ENCODE measurements at places on chromosomes 12 and 14.

DNA sequence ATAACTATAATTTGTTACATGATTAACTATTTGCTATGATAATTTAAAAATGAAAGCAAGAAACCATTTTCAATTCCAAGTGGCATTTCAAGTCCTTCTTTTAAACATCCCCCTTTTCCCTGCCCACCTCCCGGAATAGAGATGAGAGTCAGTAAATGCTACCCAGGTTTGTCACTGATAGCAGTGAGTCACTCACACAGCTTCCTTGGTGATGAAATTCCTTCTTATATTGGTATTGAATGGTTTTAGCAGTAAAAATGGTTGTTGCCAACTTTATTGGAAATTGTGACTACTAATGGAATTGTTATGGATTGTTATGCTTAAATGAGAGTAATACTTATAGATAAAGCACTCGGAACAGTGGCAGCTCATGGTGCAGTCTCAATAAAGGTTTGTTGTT, 90.5 kb downstream of the PPM1A start:
- no peak for DNase-seq

DNA sequence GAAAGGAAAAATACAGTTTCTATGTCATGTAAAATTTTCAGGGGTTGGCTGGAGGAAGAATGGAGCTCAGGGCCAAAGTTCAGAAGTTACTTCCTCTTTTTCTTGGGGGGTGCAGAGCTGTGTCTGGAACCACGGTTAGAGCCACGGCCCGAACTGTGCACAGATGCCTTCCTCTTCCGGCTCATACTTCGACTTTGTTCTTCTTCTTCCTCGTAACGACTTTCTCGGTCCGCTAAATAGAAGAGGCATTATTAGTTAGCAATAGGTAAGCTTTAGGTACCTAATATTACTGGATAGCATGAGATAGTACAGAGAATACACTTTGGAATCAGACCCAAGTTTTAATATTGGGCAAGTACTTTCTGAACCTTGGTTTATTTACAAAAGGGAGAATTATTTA, 31.2 kb downstream of the SUPT16H start:
- no peak for DNase-seq

GRCh38 chr12:131983026-131983425, 33.3 kb downstream of the EP400 start:
- no peak for DNase-seq

DNA sequence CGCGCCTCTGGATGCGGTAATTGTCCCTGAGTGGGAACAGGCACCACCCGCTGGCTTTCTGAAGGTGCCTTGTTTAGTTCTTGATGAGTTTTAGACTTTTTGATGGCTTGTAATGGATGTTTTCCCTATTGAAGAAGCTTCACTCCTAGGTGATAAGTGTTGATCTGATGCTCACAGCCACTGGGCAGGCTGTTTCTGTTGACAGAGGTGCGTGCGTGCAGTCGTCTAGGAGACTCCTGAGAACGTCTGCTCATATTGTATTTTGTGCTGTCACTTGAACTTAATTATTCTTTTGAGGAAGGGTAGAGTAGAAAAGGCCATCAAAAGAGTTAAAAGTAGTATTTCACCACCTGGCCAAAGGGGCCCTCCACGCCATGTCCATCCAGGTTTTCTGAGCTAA, 70.5 kb downstream of the EP400 start:
- no peak for DNase-seq

DNA sequence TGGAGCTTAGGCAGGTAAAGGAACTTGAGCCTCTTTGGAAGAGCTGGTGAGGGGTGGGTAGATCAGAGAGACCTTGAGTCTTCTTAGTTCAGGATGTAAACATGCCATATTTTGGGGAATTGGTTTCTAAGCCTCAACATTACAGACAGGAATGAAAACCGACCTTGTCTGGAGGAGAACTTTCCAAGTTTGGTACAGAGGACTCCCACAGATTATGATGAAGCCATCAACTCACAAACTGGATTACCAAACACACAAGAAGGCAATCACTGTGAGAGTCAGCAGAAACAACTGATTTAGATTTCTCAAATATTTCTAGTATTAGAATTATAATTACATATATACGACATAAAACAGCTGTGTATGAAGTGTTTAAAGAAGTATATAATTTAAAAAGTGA, 22.3 kb upstream of the AMN1 start:
- no peak for DNase-seq

GRCh38 chr14:38404100-38404541, 148.2 kb upstream of the CLEC14A start:
- no peak for DNase-seq

DNA sequence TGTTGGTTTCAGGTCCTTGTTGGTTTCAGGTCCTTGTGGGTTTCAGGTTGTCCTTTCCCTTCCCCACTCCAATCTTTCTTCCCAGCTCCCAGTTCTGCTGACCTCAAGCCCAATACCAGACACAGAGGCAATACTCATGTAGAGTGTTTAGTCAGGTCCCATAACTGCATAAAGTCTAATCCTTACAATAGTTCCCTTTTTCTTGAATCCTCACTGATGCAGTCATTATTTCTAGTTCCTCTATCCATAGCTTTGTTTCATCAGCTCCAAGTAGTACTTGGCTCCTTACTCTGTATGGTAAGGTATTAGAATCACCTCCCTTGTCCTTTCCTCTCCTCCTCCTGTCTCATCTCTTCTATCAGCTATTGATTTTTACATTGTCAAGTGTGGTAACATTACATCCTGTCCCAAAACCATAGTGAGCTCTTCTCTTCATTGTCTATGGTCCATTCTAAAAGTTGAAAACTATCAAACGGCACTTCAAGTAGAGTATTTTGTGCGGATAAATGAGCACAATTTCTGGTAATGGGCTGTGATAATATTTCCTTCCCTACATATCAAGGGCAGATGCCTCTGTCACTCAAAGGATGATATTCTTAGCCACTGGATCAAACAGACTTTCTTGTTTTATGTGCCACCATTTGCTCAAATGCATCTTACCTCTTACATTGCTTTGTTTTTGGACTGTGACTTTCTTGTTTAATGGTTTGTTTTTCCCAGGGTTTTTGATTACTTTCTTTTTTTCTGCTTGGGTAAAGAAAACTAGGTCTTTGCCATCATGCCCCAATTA, 57.2 kb upstream of the JDP2 start:
- DNase-seq, result no peak
